ENCODE measurements at places on chromosomes 11 and 22.
A peak's percentile ranks its signal among the peaks of the same experiment; 100 is the strongest.

GRCh38 chr11:133920109-133920990 is 36.4 kb downstream of the IGSF9B start:
- DNase-seq: no peak

DNA sequence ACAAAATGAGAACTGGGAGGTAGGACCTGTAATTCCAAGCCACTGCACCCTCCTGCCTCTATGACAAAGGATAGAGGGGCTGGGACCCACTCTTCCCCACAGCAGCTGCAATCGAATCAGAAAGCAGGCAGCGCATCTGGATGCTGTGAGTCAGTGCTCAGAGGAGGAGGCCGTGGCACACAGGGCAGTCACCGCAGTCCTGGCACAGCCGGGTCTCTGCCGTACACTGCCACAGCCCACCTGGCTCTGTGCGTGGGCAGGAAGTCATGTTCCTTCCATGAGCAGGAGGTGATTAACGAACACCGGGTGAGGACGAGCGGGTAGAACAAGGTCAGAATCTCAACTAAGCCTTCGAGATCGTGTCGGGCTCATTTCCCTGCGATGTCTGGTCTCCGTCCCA is 30.2 kb upstream of the PPFIA1 start:
- no peak for DNase-seq

DNA sequence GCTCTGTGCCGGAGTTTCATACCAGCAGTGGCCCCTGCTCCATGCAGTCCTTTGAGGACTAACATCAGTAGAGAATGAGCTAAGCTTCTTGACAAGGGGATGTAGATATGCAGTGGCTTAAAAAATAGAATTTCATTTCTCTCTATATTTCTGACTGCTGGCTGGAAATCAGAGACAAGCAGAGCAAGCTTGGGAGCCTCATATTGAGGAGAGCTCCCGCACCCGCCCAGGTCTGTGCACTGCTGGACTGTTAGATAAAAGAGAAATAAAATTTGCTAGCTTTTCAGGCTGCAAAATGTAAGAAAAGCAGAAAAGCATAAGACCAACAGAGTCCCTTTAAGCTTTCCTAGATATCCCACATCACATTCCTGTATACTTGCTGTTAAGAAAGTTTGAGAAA is 31.4 kb downstream of the MMP7 start:
- no peak for DNase-seq

GRCh38 chr11:9615031-9615451 is 41.6 kb downstream of the WEE1 start:
- no peak for DNase-seq

DNA sequence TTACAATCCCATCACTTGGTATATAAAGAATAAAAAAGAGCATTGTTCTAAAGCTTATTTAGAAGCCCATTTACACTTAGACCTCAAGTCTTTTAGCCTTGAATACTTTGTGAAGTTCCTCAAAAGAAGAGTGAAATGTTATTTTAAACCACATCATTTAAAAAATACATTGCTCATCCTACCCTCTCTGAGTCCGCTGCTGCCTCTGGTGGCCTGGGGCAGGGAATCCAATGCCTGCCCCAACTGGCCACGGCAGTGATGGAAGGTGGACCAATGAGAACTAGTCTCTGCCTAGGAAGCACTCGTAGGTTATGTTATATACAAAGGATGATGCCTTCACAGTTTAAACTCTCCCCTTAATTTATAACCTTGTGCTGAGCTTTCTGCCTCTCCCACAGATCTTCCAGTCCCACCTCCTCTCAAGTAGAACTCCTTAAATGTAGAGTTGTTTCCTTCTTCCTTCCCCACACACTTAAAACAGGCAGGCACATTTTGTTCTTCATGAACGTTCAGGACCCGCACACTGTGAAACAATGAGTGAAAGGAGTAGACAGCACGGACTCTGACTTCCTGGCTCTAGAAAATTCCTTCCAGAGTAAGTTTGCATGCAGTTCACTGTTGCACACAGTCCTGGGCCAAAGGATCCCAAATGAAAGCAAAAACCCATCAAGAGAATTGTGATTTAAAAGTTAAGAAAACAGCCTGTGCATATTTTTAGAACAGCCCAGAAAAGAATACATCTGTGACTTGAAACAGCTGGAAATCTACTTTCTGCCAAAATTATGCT is 167.8 kb downstream of the RRAS2 start:
- DNase-seq: no peak

- DNase-seq: no peak
These were observed 100.0 kb downstream of the CCDC34 start for GRCh38 chr11:27263046-27263445.

GRCh38 chr11:121106812-121107211 is 5.8 kb downstream of the TECTA start:
- no peak for DNase-seq

DNA sequence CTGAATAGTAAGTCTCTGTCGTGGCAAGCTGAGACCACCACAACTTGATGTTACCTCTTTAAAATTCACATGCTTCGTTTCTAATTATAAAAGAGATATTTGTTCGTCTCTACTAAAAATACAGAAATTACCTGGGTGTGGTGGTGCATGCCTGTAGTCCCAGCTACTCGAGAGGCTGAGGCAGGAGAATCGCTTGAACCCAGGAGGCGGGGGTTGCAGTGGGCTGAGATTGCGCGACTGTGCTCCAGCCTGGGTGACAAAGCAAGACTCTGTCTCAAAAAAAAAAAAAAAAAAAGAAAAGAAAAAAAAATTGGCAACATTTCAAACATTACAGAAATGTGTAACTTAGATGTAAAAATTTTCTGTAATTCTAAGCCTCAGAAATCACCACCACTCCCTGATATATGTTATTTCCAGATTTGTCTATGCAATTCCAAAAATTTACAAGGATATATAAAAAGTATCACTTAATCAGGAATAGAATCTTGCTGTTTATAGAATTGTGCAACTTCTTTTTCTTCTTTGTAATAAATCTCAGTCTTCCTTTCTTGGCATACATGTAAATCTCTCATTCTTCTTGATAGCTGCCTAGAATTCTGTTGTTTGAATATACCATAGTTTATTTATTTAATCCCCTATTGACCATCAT is 37.3 kb downstream of the C11orf96 start:
- DNase-seq: no peak

- DNase-seq: no peak
These were observed 12.3 kb upstream of the SCUBE2 start for GRCh38 chr11:9103542-9104276.

DNA sequence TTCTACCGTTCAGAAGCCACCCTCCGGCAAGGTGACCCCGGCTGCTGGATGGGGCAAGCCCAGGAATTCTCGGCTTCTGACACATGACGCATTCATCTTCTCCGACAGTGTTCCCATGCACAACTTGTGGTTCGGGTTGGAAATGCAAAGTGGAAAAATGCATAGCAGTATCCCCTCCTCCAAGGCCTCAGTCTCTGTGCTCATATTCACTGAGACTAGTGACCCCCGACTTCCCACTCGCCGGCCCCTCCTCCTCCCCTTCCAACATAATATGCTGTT is 70.0 kb upstream of the NTM start:
- DNase-seq: no peak

GRCh38 chr11:96037405-96037949 is 113.6 kb upstream of the MTMR2 start:
- no peak for DNase-seq

DNA sequence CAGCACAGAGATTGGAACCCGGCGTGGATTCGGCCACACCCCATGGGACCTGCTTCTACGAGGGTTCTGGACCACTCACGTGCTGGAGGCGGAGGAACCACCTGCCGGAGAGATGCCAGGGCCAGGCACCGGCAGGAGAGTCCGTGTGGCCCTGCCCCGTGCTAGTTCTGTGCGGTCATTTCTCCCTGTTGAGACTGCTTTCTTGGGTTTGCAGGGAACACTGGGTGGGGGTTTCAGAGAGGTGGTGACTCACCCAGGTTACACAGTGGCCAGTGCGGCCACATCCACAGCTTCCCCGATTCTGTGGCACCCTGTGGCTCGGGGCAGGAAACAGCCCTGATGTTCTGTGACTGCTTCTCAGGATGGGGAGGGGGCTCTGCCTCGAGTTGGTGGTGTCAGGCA is 3.6 kb upstream of the PHLDA2 start:
- DNase-seq: no peak

DNA sequence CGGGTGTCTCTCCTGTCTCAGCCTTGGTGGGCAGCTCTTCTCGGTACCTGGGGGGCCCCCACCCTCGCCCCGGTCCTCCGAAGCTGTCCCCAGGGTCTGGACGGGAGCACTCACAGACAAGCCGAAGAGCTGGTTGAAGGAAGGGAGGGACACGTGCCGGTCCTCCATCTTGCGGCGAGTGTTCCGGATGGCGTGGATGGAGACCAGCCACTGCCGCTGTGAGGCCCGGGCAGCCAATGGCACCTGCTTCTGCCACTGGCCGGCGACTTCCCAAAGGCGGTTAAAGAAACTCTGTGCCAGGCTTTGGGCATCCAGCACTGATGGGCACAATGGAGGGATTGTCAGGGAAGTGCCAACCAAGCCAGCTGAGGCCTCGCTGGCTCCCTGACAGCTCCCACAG is 18.7 kb downstream of the PPM1F start:
- no peak for DNase-seq

- no peak for DNase-seq
These were observed 108.2 kb upstream of the CRYBB3 start for GRCh38 chr22:25091458-25091857.

- DNase-seq: peak; percentile 22
These were observed 41.8 kb upstream of the TH start for GRCh38 chr11:2213384-2213842.

- DNase-seq: no peak
These were observed 20.3 kb downstream of the MRGPRD start for GRCh38 chr11:68960294-68961071.

- no peak for DNase-seq
These were observed 5.8 kb upstream of the PPP6R3 start for GRCh38 chr11:68454767-68455166.

- peak; percentile 26 for DNase-seq
These were observed 504.2 kb downstream of the SOX6 start for GRCh38 chr11:15852179-15852578.

- DNase-seq: no peak
These were observed 58.2 kb upstream of the EED start for GRCh38 chr11:86186386-86186785.

DNA sequence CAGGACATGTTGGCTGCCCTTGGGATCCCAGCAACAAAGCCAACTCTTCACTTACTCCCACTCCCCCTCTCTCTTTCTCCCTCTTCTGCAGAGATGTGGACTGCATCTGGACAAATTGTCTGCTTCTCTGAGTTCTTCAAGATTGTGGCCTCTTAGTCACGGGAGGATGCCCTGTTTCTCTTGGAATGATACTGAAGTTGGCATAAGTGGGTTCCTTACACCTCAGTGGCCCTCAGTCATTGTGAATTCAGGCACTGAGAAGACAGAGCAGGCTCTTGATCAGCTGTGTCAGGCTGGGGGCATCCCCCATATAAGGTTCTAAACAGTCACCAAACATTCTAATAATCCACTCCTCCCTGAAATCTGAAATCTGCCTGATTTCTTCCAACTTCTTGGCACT is 6.1 kb upstream of the E2F8 start:
- no peak for DNase-seq

- DNase-seq: no peak
These were observed 25.4 kb upstream of the ARHGAP20 start for GRCh38 chr11:110737593-110737992.

DNA sequence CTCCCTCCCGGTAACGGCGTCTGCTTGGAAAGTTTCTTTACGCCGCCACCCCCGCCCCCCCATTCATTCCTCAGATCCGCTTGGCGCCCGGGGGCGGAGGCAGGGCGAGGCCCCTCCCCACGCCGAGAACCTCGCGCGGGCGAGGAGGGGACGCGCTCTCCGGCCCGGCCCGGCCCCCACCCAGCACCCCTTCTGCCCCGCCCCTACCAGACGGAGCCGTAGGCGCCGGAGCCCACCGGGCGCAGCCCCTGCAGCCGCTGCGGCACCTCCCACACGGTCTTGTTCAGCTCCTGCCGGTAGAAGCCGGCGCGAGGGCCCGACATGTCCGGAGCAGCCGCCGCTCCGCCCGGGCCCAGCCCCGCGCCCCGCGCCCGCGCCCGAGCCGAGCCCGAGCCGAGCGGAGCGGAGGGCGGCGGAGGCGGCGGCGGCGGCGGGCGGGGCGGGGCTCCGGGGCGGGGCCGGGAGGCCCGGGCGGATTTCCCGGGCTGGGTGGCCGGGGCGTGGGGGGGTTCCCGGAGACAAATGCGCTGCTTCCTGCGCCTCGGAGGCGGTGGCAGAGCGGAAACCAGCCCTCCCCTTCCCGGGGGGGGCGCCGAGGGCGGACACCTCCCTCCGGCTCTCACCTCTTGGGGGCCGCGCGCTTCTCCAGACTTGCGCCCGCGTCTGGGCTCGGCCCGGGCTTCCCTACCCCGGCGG is at the start of gene MAPK11:
Gene MAPK11, minus strand, starts transcription at position 411 of the 696 bp plus-strand sequence. Its CDS starts 88 bp downstream, at position 323.
- DNase-seq: peak; percentile 35

DNA sequence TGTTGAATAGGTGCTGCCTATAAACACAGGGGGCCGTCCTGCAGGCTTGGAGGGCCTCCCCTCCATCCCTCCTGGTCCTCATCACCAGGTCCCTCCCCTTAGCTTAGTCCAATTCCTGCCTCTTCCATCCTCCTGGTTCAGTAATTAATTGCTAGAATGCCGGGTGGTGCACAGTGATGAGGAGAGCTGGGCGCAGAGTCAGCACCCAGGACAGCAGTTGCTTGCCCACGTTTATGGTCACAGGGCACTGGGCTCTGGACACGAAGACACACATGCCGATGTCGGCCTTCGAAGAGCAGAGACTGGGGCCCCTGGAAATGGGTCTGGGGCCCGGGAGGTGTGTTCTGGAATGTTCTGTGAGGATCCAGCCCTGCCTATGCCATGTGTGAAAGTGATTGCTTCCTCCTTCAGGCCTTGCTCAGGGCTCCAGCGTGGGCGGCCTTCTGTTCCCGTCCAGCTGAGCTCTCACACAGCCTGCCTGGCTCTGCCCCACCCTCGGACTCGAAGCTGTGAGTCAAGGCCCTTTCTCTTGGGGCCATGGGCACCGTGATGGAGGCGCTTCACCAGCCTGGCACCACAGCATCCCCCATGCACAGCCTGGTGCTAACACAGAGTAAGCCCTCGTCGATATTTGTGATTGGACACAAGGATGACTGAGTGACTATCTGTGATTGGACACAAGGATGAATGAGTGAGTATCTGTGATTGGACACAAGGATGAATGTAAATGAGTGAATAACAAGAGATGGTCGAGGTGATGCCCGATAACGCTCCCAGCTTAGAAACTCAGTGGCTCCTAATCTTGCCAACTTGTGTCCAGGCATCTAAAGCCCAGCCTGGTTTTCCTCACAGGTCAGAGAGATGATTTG is 884.7 kb downstream of the BRD1 start:
- DNase-seq: no peak
